Anterior cingulate cortex (tissue), 58 donors: ENCODE measurements at places on chromosomes 5 and 9.
A peak's percentile ranks its signal among the peaks of the same experiment; 100 is the strongest.

DNA sequence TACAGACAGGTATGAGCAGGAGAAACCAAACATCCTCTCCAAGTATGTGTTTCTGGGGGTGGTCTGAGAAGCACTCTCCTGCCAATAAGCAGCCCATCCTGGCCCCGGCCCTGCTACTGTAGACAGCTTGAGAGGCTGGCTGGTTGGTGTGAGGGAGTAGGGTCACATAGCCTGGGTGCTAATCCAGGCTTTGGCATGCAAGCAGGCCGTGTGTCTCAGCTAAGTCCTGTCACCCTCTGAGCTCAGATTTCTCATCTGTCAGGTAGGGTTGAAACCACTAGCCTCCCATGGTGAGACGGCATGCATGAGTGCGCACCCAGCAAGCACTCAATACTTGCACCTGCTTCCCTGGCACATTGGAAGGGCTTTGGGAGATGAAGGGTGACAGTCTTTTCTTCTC lies 49.8 kb upstream of the PHYKPL start:
- no peak for DNase-seq

DNA sequence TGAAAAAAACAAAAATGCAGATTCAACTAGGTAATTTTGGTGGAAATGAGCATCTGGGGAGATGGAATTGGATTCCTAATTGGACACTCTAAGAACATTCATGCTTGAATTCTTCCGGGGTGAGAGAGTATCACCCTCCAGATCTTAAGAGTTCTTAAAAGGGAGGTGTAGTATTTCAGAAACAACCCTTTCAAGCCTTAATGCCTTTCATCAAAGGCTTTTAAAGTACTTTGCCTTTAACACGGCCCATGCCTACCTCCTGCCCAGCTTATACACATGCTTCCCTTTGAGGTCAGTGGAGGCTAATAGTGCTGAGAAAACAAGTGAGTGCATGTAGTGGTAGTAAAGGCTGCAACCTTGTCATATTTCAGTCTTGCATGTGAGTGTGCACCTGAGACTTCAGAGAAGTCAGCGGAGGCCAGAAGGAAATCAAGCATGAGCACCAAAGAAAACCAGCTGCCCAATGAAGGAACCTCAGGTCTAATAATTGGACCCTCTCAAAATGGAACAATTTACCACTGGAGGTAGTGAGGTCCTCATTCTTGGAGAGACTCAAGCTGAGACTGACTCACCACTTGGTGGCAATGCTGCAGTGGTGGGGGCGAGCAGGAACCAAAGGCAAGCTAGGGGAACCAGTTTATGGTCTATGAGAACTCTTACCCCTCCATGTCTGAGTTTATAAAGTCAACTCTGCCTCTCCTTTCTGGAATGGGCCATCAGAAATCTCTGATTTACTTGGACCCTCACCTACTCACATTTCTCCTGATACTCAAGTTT lies 98.4 kb upstream of the GDNF start:
- no peak for DNase-seq

- no peak for DNase-seq
Measured at GRCh38 chr5:35854248-35854647, 2.4 kb upstream of the IL7R start.

DNA sequence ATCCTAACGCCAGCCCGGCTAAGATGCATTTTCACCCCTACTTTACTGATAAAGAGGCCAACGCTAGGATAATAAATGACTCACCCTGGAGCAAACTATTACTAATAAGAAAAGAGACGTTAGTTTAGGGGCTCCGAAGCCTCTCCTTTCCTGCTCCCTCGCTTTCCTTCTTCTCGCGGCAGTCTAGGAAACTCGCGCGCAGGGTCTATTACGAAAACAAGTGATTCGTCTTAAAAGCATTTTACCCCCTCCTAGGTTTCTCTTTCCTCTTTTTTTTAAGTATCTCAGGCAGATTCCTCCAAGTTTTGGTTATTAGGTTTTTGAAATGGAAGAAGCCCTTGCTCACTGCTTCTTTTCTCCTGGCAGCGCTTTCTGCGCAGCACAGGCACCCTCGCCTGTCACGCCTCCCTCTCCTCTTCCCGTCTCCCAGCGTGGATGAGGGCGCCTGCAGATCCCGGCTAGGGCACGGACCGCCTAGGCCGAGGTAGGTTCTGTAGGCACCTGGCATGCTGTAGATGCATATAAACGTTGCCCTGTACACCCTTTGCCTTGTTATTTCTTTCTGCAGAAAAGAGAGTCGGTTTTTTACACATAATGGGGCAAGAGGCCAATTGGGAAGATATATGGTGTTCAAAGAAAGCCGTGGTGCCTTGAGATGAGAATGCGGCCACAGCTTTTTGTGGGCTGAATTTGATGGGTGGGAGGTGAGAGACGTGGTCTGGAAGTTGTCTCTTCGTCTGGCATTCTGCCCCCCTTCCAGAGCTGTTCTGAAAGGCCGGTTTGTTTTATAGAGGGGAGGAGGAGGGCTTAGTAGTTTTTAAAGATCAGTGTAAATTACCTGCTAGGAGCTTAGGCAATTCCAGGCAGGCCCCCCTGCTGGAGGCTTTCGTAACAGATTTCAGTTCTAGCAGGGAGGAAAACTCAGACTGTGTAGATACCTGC lies 983 bp downstream of the GCNT1 start:
- peak; percentile 49 for DNase-seq

- DNase-seq: no peak
Measured at GRCh38 chr5:120605325-120606079, 141.4 kb downstream of the PRR16 start.

GRCh38 chr9:114590328-114590727 lies 2.8 kb downstream of the ATP6V1G1 start:
- no peak for DNase-seq
